ENCODE measurements at places on chromosomes 12 and 14.

DNA sequence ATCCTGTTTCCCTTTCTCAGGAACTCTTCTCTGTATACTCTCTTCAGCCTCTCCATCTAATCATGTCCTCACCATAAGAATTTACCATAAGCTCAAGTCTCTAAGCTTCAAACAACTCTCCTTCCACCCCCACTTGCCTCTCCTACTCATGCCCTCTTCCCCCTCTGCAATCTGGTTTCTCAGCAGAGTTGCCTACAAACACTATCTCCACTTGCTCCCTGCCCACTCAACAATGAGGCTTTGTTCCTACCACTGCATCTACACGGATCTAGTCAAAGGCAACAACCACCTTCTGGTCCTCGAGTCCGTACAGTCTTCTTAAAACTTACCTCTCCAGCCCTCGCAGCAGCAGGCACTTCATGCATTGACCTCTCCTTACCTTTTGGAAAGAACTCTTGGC, 17.2 kb upstream of the FBLN5 start:
- DNase-seq: no peak

- DNase-seq: no peak
Measured at GRCh38 chr12:50073712-50074111, 11.4 kb upstream of the SMARCD1 start.

- no peak for DNase-seq
Measured at GRCh38 chr12:47973870-47974269, 10.5 kb downstream of the TMEM106C start.

- DNase-seq: no peak
Measured at GRCh38 chr12:90842477-90842876, 112.5 kb downstream of the CCER1 start.

DNA sequence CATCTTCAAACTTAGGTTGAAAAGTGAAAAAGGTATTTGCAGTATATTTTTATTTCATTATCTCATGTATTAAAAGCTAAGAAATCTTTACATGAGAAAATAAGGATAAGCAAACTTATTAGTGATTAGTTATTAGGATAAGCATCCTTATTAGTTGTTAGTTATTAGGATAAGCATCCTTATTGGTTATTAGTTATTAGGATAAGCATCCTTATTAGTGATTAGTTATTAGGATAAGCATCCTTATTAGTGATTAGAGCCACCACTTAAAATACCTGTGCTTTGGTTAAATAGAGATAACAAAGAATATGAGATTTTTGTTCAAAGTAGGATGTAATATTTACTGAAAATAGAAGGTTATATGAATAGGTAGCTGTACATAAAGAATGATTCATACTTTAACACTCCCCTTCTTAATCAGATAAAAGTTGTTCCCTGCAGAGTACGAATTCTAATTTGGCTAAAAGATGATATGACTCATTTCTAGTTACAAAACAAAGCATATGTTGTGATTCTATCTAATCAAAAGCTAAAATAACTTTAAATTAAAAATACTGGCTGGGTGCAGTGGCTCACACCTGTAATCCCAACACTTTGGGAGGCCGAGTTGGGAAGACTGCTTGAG, 56.4 kb downstream of the KDM5A start:
- DNase-seq: no peak

Measured in AG20443 (cell line).